ENCODE measurements at places on chromosomes 6 and 20. TPM values are rescaled to one million over a fixed set of nuclear protein-coding genes. Genes with fewer than 3 reads are reported as not detected.

The TMEM217 gene
- 1.4 TPM for total RNA-seq

The RAET1L gene
- not detected for total RNA-seq

- no peaks in the 10 kb centered on the region for H3K4me1 ChIP-seq
- no peak for DNase-seq
- no peak overlapping the region for H3K4me3 ChIP-seq
- no peaks in the 10 kb centered on the region for H3K36me3 ChIP-seq
- H3K27ac ChIP-seq: no peak overlapping the region
Measured at GRCh38 chr20:22431419-22431818, 153.0 kb downstream of the FOXA2 start.

- 0 out of 2 replicates have a peak, but pooled peaks cover 2% of the 10 kb centered on the region for H3K27me3 ChIP-seq
- H3K4me3 ChIP-seq: no peak overlapping the region
- no peak for DNase-seq
- H3K36me3 ChIP-seq: no peaks in the 10 kb centered on the region
Measured at GRCh38 chr6:111870742-111871064, 2.5 kb downstream of the FYN start.

The BRPF3 gene
- total RNA-seq: 10.2 TPM

DNA sequence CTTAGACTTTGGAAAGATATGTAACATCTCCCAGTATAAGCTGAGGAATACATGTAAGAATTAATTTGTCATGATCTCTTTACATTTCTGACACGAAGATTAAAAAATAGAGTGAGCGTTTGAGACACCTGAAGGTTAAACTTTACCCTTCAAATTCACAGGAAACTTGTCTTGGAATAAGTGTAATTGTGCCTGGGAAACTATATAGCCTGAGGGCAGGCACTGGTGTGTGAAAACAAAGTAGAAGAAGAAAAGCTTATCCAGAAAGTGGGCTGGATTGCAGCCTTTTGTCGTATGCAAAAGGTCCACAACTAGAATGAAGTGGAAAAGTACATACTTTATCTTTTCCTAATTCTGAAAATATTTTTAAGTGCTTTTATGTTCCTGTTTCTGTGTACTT, 275.7 kb upstream of the TCF21 start:
- no peak overlapping the region for H3K27ac ChIP-seq
- H3K27me3 ChIP-seq: no peaks in the 10 kb centered on the region
- H3K36me3 ChIP-seq: no peaks in the 10 kb centered on the region
- H3K4me1 ChIP-seq: peaks cover 23% of the 10 kb centered on the region
- no peak overlapping the region for H3K4me3 ChIP-seq

GRCh38 chr6:50520326-50521266, 192.7 kb upstream of the TFAP2D start:
- no peak overlapping the region for H3K4me3 ChIP-seq
- no peak overlapping the region for H3K27ac ChIP-seq
- no peaks in the 10 kb centered on the region for H3K27me3 ChIP-seq
- H3K4me1 ChIP-seq: no peaks in the 10 kb centered on the region

GRCh38 chr6:77816766-77817270, 164.0 kb downstream of the MEI4 start:
- H3K27me3 ChIP-seq: no peaks in the 10 kb centered on the region
- no peaks in the 10 kb centered on the region for H3K4me1 ChIP-seq
- no peak for DNase-seq
- no peak overlapping the region for H3K4me3 ChIP-seq

- peaks cover 2% of the 10 kb centered on the region for H3K36me3 ChIP-seq
- H3K27me3 ChIP-seq: no peaks in the 10 kb centered on the region
- H3K4me3 ChIP-seq: no peak overlapping the region
- DNase-seq: no peak
Measured at GRCh38 chr20:62059920-62060630, 5.6 kb downstream of the TAF4 start.

The SLC44A4 gene
- 0.36 TPM for total RNA-seq

The LY6G6C gene
- total RNA-seq: not detected

GRCh38 chr6:41679696-41680095, 41.4 kb downstream of the MDFI start:
- H3K27me3 ChIP-seq: peaks cover 30% of the 10 kb centered on the region
- H3K27ac ChIP-seq: no peak overlapping the region
- no peaks in the 10 kb centered on the region for H3K36me3 ChIP-seq
- no peak overlapping the region for H3K4me3 ChIP-seq

DNA sequence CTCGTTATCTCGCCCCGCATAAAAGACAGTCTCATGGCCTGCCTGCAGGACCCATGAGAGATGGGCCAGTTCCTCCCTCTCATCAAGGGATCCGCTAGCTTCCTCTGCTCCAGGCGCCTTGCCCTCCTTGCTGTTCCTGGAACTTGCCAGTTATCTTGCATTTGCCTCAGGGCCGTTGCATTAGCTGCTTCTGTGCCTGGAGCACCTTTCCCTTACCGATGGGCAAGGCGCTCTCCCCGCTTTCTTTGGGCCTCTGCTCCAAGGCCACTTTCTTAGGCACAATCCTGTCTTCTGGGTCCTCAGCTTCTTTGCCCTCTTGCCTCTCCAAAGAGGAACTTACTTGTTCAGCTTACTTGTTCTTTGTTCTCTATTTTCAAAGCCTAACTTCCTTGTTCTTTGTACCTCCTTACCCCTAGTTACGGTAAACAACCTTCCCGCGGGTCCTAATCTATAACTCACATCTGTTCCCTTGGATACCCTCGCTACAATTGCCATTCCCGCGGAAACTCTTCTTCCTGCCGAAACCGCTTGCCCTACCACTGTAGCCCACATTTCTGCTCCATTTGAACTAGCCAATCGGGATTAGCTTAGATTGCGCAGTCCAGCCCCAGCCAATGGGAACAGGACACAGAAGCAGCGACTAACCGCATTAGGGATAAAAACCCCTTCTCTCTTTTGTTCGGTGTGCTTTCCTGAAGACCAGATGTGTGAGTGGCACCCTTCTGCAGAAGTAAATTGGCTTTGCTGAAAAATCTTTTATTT, 887 bp upstream of the NSFL1C start:
- peaks cover 12% of the 10 kb centered on the region for H3K4me1 ChIP-seq
- no peak overlapping the region for H3K27ac ChIP-seq
- peaks cover 2% of the 10 kb centered on the region for H3K27me3 ChIP-seq
- DNase-seq: no peak

GRCh38 chr20:17863577-17864292, 104.9 kb downstream of the SNX5 start:
- no peak overlapping the region for H3K4me3 ChIP-seq
- H3K36me3 ChIP-seq: no peaks in the 10 kb centered on the region
- H3K27me3 ChIP-seq: peaks cover 3% of the 10 kb centered on the region

The MMS22L gene
- 30.6 TPM for total RNA-seq

GRCh38 chr20:25706793-25707192, 10.1 kb upstream of the ZNF337 start:
- no peaks in the 10 kb centered on the region for H3K27me3 ChIP-seq
- no peaks in the 10 kb centered on the region for H3K36me3 ChIP-seq
- DNase-seq: no peak
- H3K4me1 ChIP-seq: no peaks in the 10 kb centered on the region

All from IMR-90 (cell line).